ENCODE measurements at places on chromosomes 3 and 15. TPM values are rescaled to one million over a fixed set of nuclear protein-coding genes. Genes with fewer than 3 reads are reported as not detected.

DNA sequence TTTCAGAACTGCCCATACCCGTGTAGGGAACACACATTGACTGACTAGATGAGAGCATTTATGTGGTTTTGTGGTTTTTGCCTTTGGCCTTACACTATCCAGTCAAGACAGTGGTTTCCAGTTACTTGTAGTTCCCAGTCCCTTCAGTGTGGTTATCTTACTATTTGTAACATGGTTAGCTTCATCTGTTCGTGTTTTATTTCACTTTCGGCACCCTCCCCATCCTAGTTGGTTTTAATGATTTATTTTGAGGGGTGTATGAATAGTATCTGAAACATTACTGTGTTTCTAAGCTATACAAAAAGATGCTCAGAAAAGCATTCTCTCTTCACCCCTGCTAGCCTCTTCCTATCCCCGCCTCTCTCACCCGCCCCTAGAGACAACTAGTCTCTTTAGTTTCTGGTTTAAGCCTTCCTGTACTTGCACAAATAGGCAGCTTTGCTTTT, 14.1 kb downstream of the LYSMD4 start:
- no peaks in the 10 kb centered on the region for H3K27me3 ChIP-seq
- H3K4me3 ChIP-seq, result no peak overlapping the region
- no peak overlapping the region for H3K27ac ChIP-seq
- H3K36me3 ChIP-seq, result peaks cover 14% of the 10 kb centered on the region

- no peaks in the 10 kb centered on the region for H3K4me1 ChIP-seq
- DNase-seq, result no peak
- H3K27me3 ChIP-seq, result peaks cover 3% of the 10 kb centered on the region
- no peak overlapping the region for H3K4me3 ChIP-seq
Measured at GRCh38 chr3:27503526-27503925, 19.3 kb upstream of the SLC4A7 start.

Gene FSTL1
- 210 TPM for total RNA-seq

DNA sequence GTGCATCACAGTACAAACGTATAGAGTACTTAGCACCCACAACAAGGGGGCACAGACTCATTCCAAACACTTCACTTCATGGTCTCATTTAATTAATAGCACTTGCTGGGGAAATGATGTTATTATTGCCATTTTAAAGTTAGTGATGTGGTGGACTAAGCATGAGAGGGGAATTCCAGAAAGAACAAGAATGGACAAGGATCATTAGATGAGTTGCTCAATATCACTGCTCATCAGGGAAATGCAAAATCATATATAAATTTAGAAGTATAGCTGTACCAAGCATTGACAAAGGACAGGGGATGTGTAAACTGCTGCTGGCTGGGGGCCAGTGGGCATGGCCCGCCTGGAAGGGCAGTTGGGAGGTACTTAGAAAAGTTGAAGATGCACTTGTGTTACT, 14.6 kb downstream of the PRR20G start:
- no peaks in the 10 kb centered on the region for H3K36me3 ChIP-seq
- H3K27me3 ChIP-seq, result peaks cover 10% of the 10 kb centered on the region
- H3K4me1 ChIP-seq, result no peaks in the 10 kb centered on the region
- no peak for DNase-seq
- H3K4me3 ChIP-seq, result no peak overlapping the region
- H3K27ac ChIP-seq, result no peak overlapping the region

- no peaks in the 10 kb centered on the region for H3K36me3 ChIP-seq
- H3K27ac ChIP-seq, result no peak overlapping the region
- peaks cover 9% of the 10 kb centered on the region for H3K27me3 ChIP-seq
- H3K4me3 ChIP-seq, result no peak overlapping the region
Measured at GRCh38 chr3:188926741-188927511, 244.8 kb upstream of the TPRG1 start.

Gene IMPDH2
- 206 TPM for total RNA-seq

GRCh38 chr15:50854601-50855490, 53.6 kb upstream of the AP4E1 start:
- DNase-seq, result no peak
- no peak overlapping the region for H3K4me3 ChIP-seq
- no peaks in the 10 kb centered on the region for H3K36me3 ChIP-seq
- no peak overlapping the region for H3K27ac ChIP-seq

DNA sequence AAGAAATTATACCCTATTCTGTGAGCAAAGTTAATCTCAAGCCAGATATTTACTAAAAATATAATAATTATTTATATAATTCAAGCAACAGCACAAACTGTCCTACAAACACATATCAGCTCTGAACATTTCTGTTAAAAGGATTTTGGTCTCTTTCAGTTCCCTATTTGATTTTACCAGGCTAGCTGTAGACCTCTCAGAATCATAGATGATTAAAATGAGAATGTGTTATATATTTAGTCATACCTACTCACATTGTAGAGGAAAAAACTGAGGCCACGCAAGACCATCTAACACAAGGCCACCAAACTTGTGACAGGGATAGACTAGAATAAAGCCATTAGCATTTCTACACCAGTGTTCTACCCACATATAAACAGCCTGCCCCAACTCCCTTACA, 28.5 kb downstream of the ACKR4 start:
- no peaks in the 10 kb centered on the region for H3K27me3 ChIP-seq
- H3K4me1 ChIP-seq, result no peaks in the 10 kb centered on the region
- peaks cover 7% of the 10 kb centered on the region for H3K36me3 ChIP-seq
- no peak for DNase-seq
- H3K27ac ChIP-seq, result no peak overlapping the region

DNA sequence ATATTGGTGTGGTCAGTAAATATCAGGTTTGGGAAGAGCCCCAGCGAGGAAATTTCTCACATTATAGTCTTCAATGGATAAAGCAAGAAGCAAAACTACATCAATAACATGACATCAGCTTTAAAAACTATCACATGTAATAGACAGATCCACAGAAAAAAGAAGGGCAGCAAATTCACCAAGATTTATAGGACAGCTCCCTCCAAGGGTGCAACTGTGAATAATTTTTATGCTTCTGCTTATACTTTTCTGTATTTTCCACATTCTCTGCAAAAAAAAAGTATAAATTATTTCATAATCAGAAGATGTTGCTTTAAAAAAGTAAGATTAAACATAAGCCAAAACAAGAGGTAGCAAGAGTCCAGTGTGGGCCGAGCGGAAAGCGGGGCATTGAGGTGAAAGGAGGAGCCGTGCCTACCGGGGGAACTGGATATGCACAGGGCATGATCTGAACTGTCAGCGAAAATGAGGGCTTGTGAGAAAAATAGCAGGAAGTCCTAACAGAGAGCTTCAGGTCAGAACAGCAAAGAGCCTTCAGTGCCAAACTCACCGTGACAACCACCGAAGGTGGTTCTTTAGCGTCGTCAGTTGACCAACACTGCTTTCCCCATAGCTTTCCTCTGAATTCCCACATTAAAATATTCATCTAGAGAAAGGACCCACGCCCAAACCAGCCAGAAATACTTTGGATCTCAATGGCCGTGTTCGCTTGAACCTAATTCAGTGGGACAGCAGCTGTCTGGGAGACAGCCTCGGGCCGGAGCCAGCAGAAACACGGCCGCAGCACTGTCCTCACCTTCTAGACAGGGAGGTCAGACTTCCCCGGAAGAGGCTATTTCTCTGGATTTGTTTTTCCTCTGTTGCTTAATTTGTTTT, 59.8 kb downstream of the FAM174B start:
- H3K36me3 ChIP-seq, result no peaks in the 10 kb centered on the region
- peaks cover 9% of the 10 kb centered on the region for H3K4me1 ChIP-seq
- H3K27me3 ChIP-seq, result peaks cover 5% of the 10 kb centered on the region
- DNase-seq, result no peak
- H3K27ac ChIP-seq, result no peak overlapping the region

- no peak overlapping the region for H3K27ac ChIP-seq
- DNase-seq, result no peak
- H3K36me3 ChIP-seq, result peaks cover 17% of the 10 kb centered on the region
Measured at GRCh38 chr15:78917888-78918287, 27.0 kb downstream of the CTSH start.

DNA sequence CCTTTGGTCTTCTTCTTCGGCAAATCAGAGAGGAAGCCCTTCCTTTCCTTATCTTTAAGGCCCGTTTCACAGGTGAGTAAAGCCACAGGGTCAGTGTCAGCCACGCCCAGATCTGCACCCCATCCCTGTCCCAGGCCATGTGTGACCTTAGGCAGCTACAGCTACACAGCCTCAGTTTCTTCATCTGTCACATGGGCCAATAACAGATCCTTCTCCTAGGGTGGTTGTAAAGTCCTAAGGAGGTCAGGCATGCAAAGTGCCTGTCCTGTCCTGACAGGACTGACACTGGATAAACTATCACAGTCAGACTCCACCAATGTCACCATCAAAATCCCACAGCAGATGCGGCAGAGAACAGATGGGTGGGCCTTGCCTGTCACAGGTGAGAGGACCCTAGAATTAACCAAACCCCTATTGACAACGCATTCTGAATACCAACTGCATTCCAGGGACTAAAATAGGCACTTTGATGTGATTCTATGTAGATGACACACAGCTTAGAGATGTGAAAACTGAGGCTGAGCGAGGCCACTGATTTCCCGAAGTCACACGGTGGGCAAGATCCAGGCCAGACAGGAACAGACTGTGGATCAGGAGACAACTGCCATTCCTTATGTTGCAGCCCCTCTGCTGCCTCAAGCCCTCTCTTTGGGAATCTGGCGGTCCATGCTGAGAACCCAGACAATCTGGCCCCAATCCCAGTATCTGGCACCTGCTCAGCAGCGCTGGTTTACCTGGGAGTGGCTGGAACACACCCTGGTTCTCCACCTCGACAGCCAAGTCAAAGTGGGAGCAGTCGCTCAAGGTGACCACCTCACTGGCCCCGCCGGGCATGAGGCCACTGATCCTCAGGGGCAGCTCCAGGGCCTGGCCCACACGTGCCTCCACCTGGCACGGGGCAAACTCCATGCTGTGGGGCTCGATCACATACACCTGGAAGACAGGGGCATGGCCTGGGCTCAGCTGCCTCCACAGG, 48.7 kb downstream of the NUP210 start:
- H3K4me3 ChIP-seq, result no peak overlapping the region
- no peak for DNase-seq
- peaks cover 27% of the 10 kb centered on the region for H3K36me3 ChIP-seq
- no peak overlapping the region for H3K27ac ChIP-seq

DNA sequence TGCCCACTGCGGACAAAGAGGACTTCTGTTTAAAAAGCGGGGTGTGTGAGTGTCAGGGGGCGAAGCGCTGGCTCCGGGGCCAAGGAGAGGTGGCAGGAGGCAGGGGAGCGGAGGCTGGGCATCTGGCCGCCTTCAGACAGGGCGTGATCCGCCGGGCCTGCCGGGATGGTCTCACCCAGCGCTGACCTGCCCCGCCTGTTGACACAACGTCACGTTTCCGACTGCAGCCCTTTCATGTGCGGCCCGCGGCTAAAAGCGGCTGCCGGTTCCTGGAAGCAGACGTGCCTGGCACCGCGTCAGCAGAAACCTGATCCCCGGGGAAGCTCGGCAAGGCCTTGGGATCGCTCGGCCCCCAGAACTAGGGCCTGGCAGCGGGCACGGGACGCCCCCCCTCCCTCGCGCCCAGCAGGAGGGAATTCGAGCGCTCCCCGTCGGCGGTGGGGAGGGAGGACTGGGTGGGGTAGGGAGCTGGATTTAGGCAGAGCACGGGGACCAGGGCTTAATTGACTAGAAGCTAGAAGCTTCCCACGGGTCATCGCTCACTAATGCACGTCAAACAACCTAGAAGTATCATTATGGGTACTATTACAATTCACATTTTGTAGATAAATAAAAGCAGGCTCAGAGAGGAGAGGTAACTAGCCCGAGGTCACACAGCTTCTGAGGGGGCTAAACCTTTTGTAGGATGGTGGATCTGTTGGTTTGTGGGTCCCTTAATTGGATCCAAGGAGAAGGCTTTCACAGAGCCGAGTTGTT, 7.7 kb downstream of the BHLHE40 start:
- H3K27ac ChIP-seq, result peak overlapping the region; percentile 78
- peaks cover 66% of the 10 kb centered on the region for H3K27me3 ChIP-seq
- DNase-seq, result peak; percentile 81

GRCh38 chr3:124456506-124456905, 273.7 kb upstream of the UMPS start:
- no peak overlapping the region for H3K27ac ChIP-seq
- H3K27me3 ChIP-seq, result no peaks in the 10 kb centered on the region
- H3K4me1 ChIP-seq, result no peaks in the 10 kb centered on the region

Gene PARP15
- 0.55 TPM for total RNA-seq

Gene ZNF660
- total RNA-seq, result 22.6 TPM

Gene KY
- not detected for total RNA-seq

DNA sequence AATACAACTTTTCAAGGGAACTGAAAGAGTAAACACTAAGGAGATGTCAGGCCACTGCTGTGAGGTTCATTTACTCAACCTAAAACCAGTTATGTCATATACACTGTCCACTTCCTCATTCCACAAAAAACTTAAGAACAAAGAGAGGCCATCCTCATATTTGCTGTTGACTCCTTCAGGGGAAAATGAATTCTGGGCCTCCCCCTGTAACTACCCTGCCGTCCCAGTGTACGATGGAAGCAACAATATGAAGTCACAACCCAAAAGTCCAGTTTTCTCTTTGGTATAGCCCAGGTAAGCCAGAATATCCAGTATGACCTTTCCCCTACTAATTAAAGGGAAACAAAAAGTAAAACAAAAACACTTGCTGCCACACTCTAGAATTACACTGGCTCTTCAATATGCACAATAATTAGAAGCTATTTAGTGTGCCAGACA, 16.2 kb downstream of the CEP152 start:
- H3K4me3 ChIP-seq, result no peak overlapping the region
- H3K27ac ChIP-seq, result peak overlapping the region; percentile 86
- DNase-seq, result no peak
- H3K4me1 ChIP-seq, result peaks cover 6% of the 10 kb centered on the region

- H3K27ac ChIP-seq, result no peak overlapping the region
- H3K27me3 ChIP-seq, result peaks cover 6% of the 10 kb centered on the region
- no peaks in the 10 kb centered on the region for H3K36me3 ChIP-seq
- no peak overlapping the region for H3K4me3 ChIP-seq
- DNase-seq, result no peak
Measured at GRCh38 chr15:55527150-55527549, 19.1 kb upstream of the DNAAF4 start.

DNA sequence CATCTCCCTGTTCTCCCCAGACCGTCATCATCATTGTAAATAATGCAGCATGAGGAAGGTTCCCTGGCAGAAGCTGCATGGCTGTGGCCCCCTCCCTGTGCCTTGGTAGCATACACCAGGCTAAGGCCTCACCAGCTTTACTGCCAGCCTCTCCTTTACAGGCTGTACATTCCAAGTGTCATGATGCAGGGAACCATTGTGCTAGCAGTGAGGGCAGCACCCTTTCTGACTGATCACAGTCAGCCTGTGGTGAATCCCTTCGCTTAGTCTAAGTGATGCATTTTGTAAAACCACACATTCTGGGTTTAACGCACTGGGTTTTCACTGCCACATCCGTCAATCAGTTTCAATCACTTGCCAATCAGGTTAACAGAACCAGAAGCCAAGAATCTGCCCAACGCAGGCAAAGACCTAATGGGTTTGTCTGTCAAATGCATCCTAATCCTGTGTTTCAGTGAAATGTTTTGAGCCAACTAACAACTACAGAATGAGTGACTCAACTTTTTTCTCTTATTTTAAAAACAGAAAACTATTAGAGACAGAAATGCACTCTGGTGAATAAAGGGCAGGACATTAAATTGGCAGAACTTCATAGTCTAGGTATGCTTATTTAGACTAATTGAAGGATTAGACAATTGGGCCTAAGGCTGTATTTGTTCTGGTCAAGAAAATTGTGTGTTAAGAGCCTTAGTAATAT, 225.9 kb upstream of the DPH6 start:
- H3K36me3 ChIP-seq, result no peaks in the 10 kb centered on the region
- H3K4me1 ChIP-seq, result peaks cover 9% of the 10 kb centered on the region
- H3K27me3 ChIP-seq, result no peaks in the 10 kb centered on the region
- H3K27ac ChIP-seq, result no peak overlapping the region
- no peak overlapping the region for H3K4me3 ChIP-seq
- DNase-seq, result no peak

GRCh38 chr15:81336568-81336967, 12.6 kb upstream of the STARD5 start:
- H3K27me3 ChIP-seq, result peaks cover 15% of the 10 kb centered on the region
- DNase-seq, result no peak
- no peak overlapping the region for H3K4me3 ChIP-seq
- no peak overlapping the region for H3K27ac ChIP-seq
- peaks cover 2% of the 10 kb centered on the region for H3K36me3 ChIP-seq
- peaks cover 13% of the 10 kb centered on the region for H3K4me1 ChIP-seq
